ENCODE measurements at places on chromosomes 16 and 17.
A peak's percentile ranks its signal among the peaks of the same experiment; 100 is the strongest.

DNA sequence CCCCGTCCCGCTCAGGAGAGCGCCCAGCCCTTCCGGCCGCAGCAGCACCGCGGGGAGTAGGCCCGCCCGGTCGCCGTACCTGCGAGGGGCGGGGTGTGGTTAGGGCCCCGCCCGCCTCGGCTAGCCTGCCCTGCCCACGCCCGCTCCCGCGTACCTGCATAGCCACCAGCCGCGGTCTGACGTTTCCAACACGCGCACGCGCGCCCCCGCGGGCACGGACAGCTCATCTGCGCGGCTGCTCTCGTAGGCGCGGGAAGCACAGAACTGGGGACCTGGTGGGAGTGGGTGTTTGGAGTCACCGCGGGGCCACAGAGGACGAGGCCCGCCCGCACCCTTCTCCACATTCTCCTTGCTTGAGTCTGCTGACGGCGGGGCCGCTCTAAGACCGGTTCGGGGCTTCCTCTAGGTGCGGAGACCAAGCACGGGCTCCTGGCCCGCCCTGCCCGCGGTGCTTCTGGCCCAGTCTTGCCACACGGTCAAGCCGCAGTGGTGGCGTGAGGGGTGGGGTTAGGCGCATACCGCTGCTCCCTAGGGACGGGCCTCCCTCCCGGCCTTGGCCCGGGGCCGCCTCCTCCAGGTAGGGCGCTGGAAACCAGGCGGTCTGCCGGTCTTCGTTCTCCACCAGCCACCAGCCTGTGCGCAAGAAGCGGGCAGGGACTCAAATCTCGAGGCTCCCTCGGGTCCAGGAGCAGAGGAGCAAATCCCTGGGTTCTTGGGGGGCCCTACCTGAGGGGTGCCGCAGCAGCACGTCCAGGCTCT, 1.8 kb downstream of the NOXO1 start:
- DNase-seq = peak; percentile 65

DNA sequence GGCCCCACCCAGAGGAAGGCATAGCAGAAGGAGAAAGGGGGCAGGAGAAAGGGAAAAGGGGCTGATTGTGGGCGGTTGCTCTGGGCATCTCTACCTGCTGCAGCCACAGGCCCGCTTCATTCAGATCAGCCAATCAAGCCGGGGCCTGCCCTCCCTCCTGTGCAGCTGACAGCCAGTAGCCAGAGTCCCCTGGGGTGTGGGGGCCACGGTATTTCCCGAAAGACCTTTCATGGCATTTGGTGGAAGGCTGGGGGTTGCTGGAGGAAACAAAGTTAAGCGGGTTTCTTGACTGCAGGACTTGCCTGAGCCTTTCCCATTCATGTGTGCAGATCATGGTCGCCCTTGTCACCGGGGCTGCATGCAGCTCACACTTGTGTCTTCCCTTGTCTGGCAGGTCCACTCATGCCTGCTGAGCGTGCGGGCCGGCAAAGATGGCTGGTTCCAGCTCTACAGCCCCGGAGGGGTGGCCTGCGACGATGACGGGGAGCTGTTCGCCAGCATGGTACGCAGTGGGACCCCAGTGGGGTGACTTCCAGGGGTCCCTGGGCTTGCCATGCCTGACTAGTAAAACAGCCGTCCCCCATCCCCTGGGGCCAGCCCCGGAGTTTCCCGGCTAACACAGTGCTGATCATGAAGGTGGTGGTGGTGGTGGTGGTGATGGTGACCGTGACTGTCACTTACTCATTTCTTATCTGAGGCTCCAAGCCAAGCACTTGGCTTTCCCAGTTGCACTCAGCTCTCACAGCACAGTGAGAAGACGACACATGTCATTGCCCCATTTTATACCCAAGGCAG, 82.7 kb upstream of the PLCG2 start:
- no peak for DNase-seq

DNA sequence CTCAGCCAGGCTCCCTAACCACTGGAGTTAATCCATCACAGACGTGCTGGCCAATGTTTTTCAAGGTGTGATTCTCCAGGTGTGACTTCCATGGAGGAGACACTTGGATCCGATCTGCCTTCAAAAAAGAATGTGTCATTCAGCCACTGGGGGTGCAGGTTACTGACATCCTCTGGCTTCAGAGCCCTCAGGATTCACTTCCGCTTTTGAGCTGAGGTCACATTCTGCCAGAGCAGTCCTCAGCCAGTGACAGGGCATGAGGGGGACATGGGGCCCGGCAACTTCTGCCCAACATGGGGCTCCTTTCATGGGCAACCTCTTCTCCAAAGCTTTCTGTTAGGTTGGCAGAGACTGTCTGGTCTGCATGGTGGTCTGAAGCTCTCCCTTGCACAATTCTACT, 81.4 kb downstream of the GRIN2A start:
- DNase-seq = no peak

GRCh38 chr17:6526362-6527152, 29.8 kb downstream of the PITPNM3 start:
- DNase-seq = no peak

GRCh38 chr16:65875381-65876055, 491.0 kb upstream of the CDH5 start:
- DNase-seq = no peak

DNA sequence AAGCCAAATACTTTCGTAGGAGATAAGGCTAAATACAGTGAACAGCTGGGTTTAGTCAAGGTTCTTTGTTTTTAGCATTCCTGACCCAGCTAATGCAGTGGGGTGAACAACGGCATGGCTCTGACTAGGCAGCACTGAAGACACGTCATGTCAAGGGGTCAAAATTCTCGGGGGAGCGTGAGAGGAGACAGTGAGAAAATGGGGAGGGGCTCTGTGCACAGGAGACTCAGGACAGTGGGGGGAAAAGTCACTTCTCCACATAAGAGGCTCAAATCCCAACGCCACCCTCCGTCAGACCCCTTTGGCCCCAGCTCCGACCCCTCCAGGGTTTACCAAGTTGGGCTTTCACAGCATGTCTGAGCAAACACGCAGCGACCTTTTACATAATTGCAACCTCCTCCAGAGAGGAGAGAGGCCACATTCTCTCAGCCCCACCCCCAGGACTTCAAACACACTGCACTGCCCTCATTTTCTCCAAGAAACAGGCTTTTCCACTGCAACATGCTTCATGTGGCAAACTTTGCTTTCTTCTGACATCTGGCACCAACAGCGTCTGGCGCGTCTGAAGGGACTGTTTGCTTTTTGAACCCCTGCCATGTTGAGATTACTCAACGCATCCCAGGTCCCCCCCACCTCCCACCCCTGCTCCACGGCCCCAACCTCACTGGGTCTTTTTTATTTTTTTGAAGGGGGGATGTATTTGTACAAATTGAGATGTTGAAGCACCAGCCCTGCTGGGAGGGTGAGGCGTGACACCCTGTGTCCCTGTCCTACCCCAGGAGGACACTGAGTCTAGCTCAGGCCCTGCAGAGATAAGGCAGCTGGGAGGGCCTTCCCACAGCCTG, 30.0 kb downstream of the AXIN2 start:
- DNase-seq = no peak

GRCh38 chr16:23252310-23252709, 49.8 kb upstream of the SCNN1B start:
- DNase-seq = no peak

GRCh38 chr17:68710976-68711375, 109.8 kb upstream of the FAM20A start:
- no peak for DNase-seq

- no peak for DNase-seq
Measured at GRCh38 chr17:43860077-43860725, 13.2 kb downstream of the CD300LG start.

DNA sequence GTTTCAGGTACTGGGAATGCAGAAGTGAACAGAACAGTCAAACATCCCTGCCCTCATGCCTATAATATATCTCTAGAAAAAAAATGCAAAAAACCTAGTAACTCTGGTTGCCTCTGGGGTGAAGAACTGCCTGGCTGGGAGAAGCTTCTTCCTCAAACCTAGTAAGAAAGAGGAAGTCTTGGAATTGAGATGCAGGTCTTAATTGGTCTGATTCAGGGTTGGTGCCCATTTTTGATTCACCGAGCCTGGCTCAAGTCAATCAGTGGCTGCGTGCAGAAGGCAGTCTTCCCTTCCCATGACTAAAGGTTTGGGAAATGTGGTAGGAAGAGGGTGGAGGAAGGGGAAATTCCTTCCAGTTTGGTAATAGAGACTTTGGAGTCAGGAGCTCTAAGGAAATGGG, 22.4 kb downstream of the CDRT15 start:
- DNase-seq = no peak

DNA sequence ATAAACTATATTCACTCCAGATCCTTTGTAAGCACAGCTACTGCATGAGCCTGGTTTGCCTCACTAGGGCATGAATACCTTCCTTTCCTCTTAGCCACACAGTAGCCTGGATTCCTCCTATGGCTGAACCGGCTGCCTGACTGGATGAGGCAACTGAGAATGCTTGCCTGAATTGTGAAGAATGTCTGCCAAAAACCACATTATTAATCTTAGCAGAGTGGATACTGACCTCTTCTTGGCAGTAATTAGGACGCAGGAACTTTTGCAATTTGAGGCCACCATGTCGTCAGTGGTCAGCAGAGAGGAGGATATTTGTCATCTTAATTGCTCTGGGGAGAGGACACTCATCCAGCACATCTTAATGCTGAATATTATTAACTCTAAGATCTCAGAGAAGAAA, 651.8 kb upstream of the GOT2 start:
- no peak for DNase-seq

DNA sequence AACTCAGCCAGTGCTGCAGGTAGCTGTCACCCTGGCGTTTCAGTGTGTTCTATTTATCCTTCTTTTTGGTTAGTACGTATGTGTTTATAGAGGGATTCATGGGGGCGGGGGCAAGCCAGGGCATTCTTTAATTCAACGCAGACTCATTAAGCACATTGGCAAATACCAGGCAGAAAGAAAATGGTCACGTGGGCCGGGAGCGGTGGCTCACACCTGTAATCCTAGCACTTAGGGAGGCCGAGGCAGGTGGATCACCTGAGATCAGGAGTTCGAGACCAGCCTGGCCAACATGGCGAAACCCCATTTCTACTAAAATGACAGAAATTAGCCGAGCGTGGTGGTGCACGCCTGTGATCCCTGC, 69.1 kb downstream of the HAPSTR1 start:
- no peak for DNase-seq

DNA sequence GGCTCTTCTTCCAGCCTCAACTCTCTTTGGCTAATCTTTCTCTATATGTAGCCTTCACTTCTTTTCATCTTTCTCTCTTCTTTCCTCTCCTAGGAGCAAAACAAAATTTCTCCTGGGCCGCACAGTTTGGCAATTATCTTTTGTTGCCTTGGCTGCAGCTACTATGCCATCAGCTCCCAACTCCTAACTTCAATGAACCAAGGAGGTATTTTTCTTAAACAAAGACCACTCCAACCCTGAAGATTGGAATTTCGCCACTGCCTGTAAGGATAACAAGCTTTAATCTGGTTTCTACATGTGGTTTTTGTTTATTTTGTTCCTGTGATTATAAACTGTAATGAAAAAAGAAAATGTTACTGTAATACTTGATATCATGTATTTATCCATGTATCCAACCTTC, 2.3 kb upstream of the SCPEP1 start:
- DNase-seq = no peak

DNA sequence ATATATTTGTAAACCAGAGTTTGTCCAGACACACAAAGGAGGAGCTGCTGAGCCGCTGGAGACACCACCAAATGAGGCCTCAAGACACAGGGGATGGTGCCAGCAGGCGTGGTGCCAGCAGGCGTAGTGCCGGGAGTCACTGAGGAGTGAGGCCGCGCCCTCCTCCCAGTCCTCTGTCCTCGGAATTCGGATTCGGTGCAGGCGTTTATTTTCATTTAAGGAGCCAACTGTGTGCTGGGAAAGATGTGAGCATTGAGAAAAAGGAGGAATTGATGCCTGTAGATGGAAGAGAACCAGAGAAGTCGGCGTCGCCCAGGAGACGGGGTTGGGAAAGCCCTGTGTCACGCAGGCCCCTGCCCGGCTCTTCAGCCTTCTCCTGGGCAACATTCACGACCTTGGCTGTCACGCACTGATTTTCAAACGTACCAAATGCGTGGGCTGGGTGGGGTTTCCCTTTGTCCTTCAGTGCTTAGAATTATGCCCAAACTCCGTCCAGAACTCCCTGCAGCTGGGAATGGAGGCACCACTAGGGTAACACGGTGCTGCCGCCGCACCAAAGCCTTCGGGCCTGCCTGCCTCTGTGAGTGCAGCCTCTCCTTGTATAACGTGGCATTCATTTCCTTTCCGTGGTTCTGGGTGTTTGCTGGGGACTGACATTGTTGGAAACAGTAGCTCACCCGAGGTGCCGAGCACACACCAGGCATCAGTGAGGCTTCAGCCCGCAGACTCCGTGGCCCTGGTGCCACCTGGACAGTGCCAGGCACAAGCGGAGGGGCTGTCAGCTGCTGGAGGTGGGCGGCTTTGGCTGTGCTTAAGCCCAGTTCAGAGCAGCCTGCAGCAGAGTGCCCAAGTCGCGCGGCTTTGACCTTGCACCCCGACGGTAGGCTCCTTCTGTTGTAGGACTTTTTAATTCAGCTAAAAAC, 49.0 kb upstream of the CHMP6 start:
- no peak for DNase-seq

- no peak for DNase-seq
Measured at GRCh38 chr16:88914750-88915368, 48.4 kb upstream of the PABPN1L start.

GRCh38 chr16:87437327-87437726, 45.2 kb downstream of the MAP1LC3B start:
- no peak for DNase-seq

DNA sequence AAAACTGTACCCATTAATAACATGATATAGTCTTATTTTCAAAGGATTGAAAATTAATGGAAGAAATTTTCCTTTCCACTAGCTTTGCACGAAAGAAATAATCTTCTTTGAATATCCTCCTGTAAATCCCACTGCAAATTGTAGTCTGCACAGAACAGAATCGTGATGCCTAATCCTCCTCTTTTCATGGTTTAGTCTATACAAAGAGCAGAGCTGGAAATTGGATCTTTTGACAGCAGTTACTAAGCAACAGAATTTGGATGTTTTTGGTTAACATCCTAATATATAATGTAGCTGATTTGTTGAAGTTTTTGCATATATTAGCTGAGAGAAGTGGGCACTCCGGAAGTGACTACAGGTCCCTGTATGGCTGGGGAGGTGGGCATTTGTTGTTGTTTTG, 98.6 kb downstream of the WNT3 start:
- no peak for DNase-seq

DNA sequence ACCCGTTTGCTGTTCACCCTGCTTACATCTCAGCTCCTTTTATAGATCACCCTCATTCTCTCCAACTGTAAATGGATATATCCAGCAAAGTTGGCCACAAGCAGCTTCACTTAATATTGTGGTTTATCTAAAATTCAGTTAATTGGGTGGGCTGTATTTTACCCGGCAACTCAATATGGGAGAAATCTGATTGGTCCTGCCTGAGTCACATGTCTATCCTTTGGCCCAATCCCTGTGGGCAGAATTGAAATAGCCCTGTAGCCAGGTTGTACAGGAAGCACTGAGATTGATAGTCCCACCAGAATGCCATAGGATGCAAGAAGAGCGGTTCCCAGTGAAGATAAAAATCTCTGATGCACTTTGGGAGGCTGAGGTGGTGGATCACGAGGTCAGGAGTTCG, 73.2 kb downstream of the AIPL1 start:
- DNase-seq = no peak
